Stimulated activated CD8-positive, alpha-beta memory T cell treated with anti-CD3 and anti-CD28 coated beads, Interleukin-15, amount 100 ng/mL, for 4 hours (primary cell): ENCODE measurements at places on chromosomes 1 and 21.

DNA sequence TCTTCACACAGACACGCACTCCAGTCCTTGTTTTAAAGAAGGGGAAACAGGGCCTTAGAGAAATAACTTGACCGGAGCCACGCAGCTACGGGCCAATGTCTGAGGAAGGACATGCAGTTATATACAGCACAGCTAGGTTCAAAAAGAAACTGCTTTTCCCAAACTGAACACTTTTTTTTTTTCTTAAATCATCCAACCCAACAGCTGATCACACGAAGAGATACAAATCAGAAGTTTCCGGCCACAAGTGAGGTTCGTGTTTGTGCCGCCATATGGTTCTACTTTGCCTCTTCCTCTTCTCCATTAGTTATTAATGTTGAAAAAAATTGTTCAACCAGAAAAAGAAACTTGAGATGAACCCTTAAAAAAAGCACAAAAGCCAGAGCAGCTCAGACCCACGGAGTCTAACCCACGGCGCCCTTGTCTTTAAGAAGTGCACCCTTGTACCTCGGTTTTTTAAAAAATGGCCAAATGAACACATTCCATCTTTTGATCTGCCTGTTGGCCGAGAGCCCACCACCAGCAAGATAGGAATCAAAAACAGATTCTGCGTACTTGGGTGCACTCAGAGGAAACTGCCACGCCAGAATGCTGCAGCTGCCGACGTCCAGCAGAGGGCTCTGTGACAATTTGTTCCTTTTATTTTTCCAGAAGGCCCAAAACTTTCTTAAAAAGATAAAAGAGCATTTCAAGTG, 78.9 kb downstream of the SLC66A1 start:
- peak; percentile 13 for DNase-seq

- DNase-seq, result no peak
Measured at GRCh38 chr1:162305969-162306368, 70.7 kb downstream of the SPATA46 start.

DNA sequence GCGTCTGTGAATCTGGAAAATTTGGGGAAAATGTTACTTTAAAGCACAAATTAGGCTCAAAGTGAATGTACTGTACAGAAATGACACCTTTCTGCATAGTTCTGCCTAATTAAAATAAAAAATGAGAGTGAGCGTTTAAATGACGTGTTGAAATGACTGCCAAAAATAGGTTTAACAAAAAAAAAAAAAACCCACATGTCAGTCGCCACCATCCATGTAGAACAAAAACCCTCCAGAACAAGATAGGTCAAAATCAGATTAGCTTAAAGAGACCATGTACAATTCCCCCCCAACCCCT, 745 bp downstream of the PARP1 start:
- no peak for DNase-seq

- DNase-seq, result no peak
Measured at GRCh38 chr1:1577367-1578011, 2.8 kb upstream of the SSU72 start.

DNA sequence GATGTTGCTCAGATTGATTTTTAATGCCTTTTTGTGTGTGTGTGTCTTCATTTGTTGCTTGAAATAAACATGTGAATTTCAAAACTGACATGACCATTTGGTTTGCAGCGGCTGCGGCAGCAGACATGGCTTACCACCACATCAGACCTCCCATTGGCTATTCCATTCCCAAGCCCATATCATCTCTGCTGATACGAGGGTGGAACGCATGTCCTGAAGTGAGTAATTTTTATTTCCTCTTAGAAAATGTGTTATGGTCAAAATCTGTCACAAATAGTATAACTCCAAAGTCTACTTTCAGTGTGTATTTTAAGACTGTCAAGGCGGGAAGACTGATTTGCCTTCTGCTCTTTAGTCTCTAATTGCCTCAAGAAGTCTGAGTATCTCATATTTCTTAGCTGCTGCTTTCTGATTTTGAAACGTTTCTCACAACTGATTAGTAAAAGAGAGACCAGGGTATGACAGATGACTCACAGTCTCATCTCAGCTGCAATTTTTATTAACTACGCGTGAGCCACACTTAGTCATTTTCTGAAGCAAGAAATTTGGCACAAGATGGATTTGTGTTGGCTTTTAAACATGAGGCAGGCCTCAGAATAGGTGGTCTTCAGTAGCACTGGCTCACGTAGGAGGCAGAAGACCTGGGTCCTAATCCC, 49.0 kb downstream of the LRRC53 start:
- no peak for DNase-seq

- no peak for DNase-seq
Measured at GRCh38 chr1:227897704-227898438, 49.9 kb downstream of the WNT9A start.

DNA sequence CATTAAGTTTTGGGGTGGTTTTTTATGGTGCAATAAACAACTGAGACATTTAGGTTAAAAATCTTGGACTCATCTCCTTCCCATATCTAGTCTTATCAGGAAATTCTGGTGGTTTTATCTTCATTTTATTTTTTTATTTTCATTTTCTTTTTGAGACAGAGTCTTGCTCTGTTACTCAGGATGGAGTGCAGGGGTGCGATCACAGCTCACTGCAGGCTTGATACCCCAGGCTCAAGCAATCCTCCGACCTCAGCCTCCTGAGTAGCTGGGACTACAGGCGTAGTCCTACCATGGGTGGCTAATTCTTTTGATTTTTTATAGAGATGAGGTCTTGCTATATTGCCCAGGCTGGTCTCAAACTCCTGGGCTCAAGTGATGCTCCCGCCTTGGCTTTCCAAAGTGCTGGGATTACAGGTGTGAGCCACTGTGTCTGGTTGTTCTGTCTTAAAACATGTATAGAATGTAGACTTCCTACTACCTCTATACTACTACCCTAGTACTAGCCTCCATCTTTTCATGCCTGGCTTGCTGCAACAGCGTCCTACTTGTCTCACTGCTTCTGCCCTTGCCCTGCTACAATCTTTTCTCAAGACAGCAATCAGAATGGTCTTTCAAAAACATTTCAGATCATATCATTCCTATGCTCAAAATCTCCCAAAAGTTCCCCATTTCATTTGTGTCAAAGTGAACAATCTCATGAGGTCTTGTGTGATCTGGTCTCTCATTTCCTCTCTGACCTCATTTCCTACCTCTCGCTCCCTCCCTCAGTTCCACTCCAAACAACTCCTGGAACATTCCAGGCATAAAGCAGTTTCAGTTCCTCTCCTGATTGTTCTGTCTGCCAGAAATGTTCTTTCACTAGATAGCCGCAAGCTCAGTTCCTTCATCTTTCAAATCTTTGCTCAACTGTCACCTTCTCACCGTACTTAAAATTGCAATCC, 5.9 kb upstream of the FCGR2A start:
- DNase-seq, result no peak

- DNase-seq, result no peak
Measured at GRCh38 chr1:184322253-184322652, 64.6 kb upstream of the C1orf21 start.

DNA sequence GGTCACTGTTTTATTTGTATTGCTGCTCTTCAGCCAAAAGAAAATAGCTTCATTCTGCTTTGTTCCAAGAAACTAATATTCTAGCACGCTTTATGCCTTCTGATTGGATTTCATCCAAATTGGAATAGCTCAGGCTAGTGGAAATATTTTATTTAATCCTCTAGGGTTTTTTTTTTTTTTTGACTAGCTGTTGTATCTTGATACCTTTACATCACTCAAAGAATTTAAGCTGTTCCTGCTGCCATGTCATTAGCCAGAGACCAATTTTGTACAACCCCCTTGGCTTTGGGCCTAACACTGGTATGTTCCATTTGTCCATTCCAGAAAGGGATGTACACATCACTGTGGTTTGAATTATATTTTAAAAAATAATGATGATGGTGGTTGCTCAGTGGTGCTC, 103.0 kb downstream of the DISC1 start:
- DNase-seq, result no peak

DNA sequence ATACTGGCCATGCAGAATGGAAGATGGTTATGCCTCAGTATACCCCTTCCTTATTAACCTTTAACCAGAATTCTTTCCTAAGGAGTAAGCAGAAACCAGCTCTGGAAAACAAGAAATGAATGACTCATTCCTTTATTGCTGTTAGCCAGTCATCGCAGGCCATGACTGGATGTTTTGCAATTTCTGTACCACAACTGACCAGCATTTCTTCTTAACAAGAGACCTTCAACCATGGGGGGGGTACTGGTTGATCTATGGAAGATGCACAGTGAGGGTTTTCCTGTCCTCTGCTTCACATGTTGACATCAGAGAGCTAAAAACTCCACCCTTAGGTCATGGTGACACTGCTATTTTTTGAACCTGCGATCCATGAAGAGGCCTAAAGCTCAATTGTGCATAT, 28.0 kb upstream of the RNF2 start:
- no peak for DNase-seq

- DNase-seq, result no peak
Measured at GRCh38 chr1:217253985-217254384, 376.9 kb downstream of the GPATCH2 start.

GRCh38 chr1:247453245-247453644, 4.7 kb downstream of the OR2B11 start:
- DNase-seq, result no peak

- DNase-seq, result no peak
Measured at GRCh38 chr1:240465531-240465940, 146.4 kb downstream of the GREM2 start.

GRCh38 chr1:111990878-111991718, 1.6 kb upstream of the KCND3 start:
- DNase-seq, result no peak

- no peak for DNase-seq
Measured at GRCh38 chr1:67217417-67217816, 51.2 kb downstream of the IL23R start.
